ENCODE measurements at places on chromosomes 12 and 14. TPM values are rescaled to one million over a fixed set of nuclear protein-coding genes. Genes with fewer than 3 reads are reported as not detected.
A peak's percentile ranks its signal among the peaks of the same experiment; 100 is the strongest.

DNA sequence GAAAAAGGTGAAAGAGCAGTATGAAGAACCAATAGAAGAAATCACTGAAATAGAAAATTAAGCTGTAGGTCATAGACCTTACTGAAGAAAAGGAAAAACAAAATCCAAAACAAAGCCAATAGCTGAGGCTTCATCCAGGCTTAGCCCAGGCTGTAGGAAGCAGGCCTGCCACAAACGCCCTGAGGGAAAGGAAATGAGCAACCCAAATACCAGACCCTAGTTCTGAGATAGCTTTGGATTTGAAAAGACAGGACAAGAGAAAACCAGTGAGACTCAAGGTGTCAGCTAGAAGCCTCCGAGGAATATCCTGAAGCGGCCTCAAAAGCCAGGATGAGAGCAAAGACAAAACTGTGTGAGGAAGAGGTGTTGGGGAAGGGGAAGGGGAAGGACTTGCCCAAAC lies 79.2 kb downstream of the FERMT2 start:
- DNase-seq, result no peak

GRCh38 chr14:106605548-106606448 lies 1079.4 kb downstream of the TMEM121 start:
- peak; percentile 82 for DNase-seq

GRCh38 chr14:86391085-86391484 lies 861.1 kb downstream of the FLRT2 start:
- no peak for DNase-seq

- DNase-seq, result no peak
Measured at GRCh38 chr12:79555028-79555925, 135.5 kb downstream of the PAWR start.

GRCh38 chr12:57609101-57609780 lies 2.0 kb upstream of the ARHGEF25 start:
- DNase-seq, result no peak

Gene MGP
- 677 TPM for total RNA-seq

Gene SLC7A7
- total RNA-seq, result 2.3 TPM

Gene FAR2
- total RNA-seq, result 3.3 TPM

Gene KRT71
- total RNA-seq, result not detected

Gene CCDC196
- total RNA-seq, result not detected

All from cardiac septum (tissue), 1 donor.